ENCODE measurements at places on chromosomes 6 and 20. TPM values are rescaled to one million over a fixed set of nuclear protein-coding genes. Genes with fewer than 3 reads are reported as not detected.

- H3K36me3 ChIP-seq = no peaks in the 10 kb centered on the region
- no peak overlapping the region for H3K27ac ChIP-seq
These were observed 2.0 kb upstream of the PLCG1 start for GRCh38 chr20:41135187-41135887.

The LPIN3 gene
- 1.7 TPM for total RNA-seq

The TFAP2B gene
- not detected for total RNA-seq

- H3K4me3 ChIP-seq = no peak overlapping the region
- no peak for DNase-seq
- no peaks in the 10 kb centered on the region for H3K36me3 ChIP-seq
- H3K4me1 ChIP-seq = peaks cover 2% of the 10 kb centered on the region
- no peak overlapping the region for H3K27ac ChIP-seq
- no peaks in the 10 kb centered on the region for H3K27me3 ChIP-seq
These were observed 266.0 kb upstream of the CITED2 start for GRCh38 chr6:139640448-139640847.

DNA sequence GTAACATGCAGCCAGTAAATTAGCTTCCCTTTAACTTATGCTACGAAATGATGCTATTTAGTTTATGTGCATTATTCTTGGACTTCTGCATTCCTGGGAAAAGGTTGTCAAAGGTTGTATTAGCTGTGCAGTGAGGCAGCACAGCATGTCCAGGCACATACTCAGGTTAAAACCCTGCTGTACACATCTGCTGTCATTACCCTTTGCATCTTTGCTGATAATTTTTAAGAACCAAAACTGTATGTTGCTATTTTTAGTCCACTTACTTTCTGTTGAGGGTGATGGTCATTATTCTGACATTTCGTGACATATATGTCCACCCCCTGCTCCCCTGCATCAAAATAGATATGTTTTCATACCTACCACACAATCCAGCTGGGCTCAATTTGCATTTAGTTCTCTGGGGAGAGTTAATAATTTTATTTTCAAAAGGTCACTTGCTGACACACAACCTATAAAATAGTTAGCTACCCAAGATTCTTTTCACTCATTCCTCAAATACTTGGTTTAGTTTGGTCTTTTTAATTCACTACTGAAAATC, 142.5 kb upstream of the SPACA1 start:
- DNase-seq = no peak
- no peak overlapping the region for H3K27ac ChIP-seq
- H3K36me3 ChIP-seq = no peaks in the 10 kb centered on the region
- no peak overlapping the region for H3K4me3 ChIP-seq
- H3K27me3 ChIP-seq = peaks cover 14% of the 10 kb centered on the region

- H3K27me3 ChIP-seq = peaks cover 18% of the 10 kb centered on the region
- no peak overlapping the region for H3K27ac ChIP-seq
- no peak overlapping the region for H3K4me3 ChIP-seq
- no peak for DNase-seq
These were observed 735 bp upstream of the MOG start for GRCh38 chr6:29656157-29656556.
